T47D (cell line): ENCODE measurements at places on chromosomes 4 and X.
A peak's percentile ranks its signal among the peaks of the same experiment; 100 is the strongest.

GRCh38 chr4:41709844-41710481, 38.6 kb downstream of the PHOX2B start:
- DNase-seq: no peak

- DNase-seq: no peak
Observed at GRCh38 chr4:126976850-126977632, 655.7 kb upstream of the INTU start.

DNA sequence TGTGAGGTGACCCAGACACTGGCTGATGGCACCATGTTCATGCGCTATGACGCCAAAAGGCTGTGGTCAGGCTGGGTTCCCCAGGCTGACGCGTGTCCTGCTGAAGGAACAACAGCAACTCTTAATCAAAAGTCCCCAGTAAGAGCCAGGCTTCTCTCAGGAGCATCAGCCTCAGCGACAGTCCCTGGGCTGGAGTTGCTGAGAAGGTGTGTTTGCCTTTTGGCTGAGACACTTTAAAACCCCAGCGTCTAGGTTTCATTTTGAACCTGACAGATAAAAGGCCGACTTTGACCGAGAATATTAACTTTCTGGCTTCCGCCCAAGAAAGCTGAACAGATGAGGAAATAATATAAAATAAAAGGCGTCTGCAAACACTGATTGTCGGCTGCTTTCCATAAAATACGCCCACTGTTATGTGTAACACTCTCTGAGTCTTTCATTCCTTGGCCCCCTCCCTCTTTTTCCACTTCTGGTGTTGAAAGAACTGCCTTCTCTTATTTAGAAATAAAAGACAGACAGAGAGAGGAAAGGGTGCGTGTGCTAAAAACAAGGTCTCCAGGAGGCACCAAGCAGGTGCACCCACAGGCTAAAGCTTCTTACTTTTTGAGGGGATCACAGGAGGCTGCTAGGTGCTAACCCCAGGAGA, 373.6 kb downstream of the MID1IP1 start:
- no peak for DNase-seq

- no peak for DNase-seq
Observed at GRCh38 chr4:166675411-166675810, 558.9 kb downstream of the SPOCK3 start.

GRCh38 chr4:99811850-99812249, 4.8 kb upstream of the DAPP1 start:
- DNase-seq: no peak

GRCh38 chrX:45980726-45981125, 564.5 kb downstream of the ZNF674 start:
- no peak for DNase-seq

GRCh38 chrX:12411831-12412230, 273.6 kb downstream of the FRMPD4 start:
- DNase-seq: no peak

- no peak for DNase-seq
Observed at GRCh38 chrX:112841820-112842157, 1.2 kb upstream of the AMOT start.

DNA sequence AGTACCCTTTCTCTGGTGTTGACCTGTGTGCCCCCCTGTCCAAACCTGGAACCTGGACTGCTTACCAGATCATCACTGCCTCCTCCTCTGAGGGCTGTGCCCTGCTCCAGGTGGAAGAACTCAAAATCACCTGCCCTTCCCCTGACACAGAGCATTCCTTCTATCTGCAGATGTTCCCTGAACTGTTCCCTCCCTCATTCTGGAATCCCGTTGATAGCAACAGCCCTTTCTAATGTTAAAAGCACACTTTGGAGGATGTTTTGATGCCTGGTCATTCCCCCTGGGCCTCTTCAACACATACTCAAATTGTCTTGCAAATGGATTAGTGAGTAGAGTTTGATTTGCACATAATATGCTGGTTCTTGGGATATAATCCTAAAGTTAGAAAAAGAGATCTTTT, 225.8 kb downstream of the FGF13 start:
- no peak for DNase-seq

GRCh38 chr4:138894011-138894410, 121.6 kb upstream of the NOCT start:
- DNase-seq: no peak

DNA sequence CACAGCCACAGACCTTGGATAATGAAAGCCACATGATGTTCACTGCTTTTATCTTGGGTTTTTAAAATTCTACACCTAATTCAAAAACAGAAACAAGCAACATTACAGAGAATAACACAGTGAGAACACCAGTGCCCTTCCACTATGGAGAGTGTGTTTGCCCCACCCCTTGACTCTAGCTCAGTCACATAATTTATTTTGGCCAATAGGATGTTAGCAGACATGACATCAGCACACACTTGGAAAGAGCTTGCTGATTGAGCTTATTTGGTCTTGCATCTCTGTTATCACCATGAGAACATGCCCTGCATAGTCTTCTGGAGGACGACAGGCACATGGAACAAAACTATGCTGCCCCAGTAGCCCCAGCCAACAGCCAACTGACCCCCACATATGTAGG, 118.1 kb downstream of the HNRNPD start:
- no peak for DNase-seq

GRCh38 chrX:154546354-154547244, at the start of gene G6PD:
Gene G6PD (minus strand): TSS chrX:154546846. CDS start chrX:154546155, 691 bp downstream.
- peak; percentile 66 for DNase-seq

DNA sequence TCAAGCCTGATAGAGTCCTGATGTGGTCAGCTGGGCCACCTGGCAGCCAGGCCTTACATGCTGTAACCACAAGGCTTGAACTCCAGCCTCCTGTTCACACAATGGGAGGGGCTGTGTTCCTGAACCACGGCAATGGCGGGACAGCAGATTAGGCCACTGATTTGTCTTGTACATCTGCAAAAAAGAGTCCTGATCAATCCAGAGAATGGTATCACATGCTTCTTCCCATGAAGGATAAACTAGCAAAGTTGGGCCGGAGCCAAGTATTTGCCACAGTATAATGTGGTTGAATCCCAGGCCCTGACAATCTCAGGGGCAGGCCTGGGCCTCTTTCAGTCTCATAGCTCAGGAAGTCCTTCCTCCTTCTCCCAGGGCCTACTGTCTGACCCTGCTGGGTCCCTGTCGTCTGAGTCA, 2182.5 kb upstream of the AGA start:
- DNase-seq: no peak

GRCh38 chr4:108950158-108950915, 187.5 kb upstream of the ETNPPL start:
- no peak for DNase-seq

DNA sequence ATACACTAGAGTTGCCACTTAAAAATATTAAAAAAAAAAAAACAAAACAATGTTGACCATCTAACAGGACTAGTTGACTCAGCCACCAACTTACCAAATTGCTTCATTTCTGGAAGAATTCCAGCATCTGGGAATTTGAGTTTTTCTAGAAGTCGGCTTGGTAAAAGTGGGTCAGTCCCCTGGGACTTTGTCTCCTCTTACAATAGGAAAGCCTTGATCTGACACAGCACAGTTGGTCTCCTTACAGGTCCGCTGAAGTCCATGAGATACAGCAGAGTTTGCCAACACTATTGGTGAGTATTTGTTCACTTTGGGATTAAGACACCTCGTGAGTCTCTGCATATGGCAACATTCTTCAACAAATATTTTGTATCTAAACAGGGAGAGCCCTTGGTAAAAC, 18.2 kb upstream of the DDIT4L start:
- DNase-seq: no peak

- peak; percentile 3 for DNase-seq
Observed at GRCh38 chr4:169723207-169723965, 34.4 kb downstream of the HPF1 start.

DNA sequence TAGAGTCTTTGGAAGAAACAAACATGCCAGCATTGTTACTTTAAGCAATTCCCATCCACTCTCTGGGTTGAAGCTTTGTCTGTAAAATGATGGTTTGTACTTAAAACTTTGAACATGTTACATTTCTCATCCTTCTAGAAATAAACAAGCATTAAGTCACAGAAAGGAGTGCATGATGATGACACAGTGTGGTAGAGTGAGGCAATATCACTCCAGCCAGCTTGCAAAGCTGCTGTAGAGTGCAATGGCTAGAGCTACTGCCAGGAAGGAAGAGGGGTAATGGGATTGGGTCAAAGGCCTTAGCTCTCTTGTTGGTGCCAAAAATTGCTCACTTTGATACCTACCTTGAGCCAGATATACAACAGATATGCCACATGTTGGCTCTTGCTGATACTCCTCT, 12.3 kb upstream of the ENOX2 start:
- DNase-seq: no peak

GRCh38 chr4:100289946-100290345, 99.7 kb upstream of the DDIT4L start:
- no peak for DNase-seq

GRCh38 chr4:3227878-3228675, 20.9 kb upstream of the MSANTD1 start:
- no peak for DNase-seq

DNA sequence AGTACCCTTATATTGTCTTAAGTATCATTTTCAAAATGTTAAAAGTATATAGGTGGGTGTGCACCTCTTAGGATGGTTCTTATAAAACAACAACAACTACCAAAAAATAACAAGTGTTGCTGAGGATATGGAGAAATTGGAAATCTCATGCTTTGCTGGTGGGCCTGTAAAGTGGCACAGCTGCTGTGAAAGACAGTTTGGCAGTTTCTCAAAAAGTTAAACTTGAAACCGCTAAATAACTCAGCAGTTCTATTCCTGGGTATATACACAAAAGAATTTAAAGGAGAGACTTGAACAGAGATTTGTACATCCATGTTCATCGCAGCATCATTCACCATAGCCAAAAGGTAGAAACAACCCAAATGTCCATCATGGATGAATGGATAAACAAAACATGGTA, 65.5 kb downstream of the HAND2 start:
- no peak for DNase-seq
